Fibroblast of skin of right biceps (primary cell): ENCODE measurements at places on chromosomes 2 and 18.

GRCh38 chr2:232341061-232341738, 37.4 kb upstream of the ALPP start:
- no peak for DNase-seq

- DNase-seq: peak; percentile 46
Measured at GRCh38 chr2:63888490-63889402, 47.0 kb downstream of the UGP2 start.

- peak; percentile 57 for DNase-seq
Measured at GRCh38 chr2:33521791-33522281, 45.4 kb downstream of the RASGRP3 start.

DNA sequence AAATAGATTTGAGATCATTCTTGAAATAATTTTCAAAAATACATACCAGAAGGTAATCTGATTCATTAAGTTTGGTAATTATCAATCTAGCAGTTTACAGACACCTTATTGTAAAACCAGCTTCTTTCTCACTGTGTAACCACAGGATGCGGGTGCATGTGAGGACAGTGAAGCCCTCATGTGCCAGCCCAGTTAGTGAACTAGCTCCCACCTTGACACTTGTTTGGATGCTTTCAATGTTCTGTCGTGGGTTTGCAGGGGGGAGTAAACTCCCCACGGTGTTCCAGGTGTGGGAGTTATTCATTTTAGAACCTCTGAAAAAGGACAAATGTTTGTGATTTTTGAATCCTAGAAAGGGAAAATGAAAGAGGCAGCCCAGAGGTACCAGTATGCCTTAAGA, 59.0 kb downstream of the WDSUB1 start:
- no peak for DNase-seq

DNA sequence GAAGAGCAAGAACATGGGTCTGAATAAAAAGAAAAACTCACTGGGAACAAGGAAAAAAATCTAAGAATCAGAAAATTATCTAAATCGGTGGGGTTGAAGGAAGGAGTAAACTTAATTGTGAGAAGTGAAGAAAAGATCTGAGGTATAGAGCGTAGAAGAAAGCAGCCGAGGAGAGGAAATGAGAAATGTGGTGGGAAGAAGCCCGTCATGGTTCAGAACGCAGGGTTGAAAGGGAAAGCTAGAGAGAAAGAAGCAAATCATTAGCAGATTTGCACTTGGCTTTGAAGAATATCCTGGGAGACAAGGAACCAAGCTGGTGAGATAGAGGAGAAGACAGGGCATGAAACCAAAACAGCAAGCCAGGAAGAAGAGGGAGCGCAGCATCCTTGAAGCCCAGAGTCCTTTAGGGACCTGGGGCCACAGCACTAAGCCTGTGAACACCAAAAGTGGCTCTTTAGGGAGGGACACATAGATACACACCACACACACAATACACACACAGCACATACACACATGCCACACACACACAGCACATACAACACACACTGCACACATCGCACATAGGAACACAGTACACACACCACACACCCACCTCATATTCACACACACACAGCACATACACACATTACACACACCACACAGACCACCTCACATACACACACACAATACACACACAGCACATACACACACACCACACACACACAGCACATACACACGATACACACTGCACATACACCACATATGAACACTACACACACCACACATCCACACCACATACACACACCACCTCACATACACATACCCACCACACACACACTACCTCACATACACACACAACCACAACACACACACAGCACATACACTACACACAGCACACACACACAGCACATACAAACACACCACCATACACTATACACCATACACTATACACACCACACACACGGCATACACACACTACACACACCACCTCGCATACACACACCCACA, 274.6 kb downstream of the ETAA1 start:
- no peak for DNase-seq

- no peak for DNase-seq
Measured at GRCh38 chr2:211766689-211767088, 771.9 kb downstream of the ERBB4 start.

DNA sequence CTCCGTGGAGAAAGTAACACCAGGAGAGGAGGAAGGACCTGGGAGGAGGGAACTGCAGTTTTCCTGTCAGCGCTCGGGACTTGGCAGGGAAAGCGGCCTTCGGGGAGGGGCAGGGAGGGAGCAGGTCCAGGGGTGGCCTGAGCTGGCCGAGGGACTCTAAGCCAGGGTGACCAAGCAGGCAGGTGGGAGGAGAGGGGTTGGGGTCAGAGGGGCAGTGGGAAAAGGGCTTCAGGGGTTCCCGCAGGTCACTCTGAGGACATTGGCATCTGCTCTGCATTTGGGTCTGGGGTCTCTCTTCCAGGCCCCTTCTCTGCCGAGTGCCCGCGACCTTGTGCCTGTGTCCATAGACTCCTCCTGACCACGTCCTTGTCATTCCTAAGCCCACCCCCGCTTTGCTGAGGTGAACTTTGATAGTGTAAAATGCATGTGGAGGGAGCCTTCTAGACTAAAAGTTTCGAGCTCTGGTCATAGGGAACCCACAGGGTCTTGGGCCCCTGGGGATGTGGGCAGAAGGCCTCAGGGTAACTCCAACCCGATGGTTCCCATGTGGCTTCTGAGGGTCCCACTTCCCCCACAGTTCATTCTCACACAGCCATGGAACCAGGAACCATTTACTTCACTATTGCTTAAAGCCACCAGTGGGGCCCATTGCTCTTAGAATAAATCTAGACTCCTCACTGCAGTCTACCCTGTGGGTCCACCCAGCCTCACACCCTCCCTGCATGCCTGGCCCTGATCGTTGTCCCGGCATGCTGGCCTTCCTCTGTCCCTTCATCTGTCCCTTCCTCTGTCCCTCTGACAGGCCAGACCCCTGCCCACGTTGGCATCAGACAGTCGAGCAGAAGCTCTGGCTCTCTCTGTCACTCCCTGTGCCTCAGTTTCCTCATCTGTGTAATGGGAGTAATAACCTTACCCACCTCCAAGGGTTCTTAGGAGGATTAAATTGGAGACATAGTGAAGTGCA, 229.2 kb downstream of the SEPTIN10 start:
- DNase-seq: no peak
